ENCODE measurements at places on chromosomes 3 and 15.

GRCh38 chr15:65375871-65376607, 1.8 kb downstream of the IGDCC3 start:
- no peak for DNase-seq

GRCh38 chr3:129606636-129607390, at the start of gene PLXND1:
PLXND1 (minus strand) TSS chr3:129606676; CDS start chr3:129606639, 37 bp downstream.
- peak; percentile 64 for DNase-seq

DNA sequence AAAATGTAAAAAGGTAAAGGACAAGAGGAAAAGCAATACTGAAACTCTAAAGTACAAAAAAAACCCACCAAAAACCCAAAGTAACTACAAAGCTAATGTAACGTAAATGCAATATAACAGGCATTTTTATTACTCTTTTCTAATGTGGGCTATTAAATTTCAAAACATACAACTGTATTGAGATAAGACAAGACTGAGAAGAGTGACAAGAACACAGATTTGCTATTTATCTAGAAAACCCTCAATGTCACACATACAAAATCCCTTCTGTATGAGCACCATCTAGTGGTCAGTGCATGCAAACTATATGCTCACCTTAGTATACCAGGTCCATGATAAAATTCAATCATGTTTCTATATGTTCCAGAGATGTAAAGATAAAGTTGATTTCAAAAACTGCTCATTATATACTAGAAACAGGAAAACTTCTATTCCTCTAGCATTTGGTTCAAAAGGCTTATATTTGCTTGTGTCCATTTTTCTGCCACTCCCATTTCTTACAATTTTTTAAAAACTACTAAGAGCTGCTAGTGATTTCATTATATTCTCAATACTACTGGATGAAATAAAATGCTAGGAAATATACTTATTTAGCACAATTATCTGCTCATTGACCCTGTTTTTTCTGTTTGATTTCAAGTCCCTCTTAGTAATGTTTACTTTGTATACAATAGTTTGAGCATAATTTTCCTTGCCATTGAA, 111.4 kb downstream of the DLG1 start:
- DNase-seq, result peak; percentile 61

DNA sequence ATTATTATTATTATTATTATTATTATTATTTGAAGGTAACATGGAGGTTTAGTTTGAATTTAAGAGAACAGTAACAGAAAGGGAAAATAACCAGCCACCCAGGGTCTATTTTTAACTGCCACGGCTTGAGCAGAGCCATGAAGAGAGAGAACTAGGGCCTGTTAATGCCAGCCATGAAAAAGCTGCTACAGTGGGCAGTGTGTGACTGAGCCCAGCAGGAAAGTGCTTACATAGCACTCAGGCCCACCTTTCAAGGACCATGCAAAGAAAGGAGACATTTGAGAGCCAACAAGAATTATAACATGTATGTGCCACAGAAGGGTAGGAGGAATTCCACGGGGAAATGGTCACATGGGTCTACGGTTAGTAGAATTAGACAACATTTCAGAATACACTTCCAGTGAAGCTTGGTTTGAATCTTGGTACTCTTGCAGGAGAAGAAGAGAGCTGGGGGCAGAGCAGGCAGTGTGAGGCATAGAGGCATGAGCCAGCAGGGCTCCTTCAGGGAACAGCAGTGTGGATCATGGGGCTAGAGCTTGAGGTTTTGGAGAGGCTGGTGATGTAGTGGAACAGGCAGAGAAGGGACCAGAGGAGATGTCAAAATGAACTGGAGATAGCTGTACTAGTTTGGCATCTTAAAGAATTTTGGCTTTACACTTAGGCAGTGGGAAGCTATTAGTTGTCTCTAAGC, 140.7 kb downstream of the CMSS1 start:
- DNase-seq, result no peak

- no peak for DNase-seq
These were observed 257.3 kb downstream of the ABHD5 start for GRCh38 chr3:43948013-43948412.

GRCh38 chr3:23950293-23950692, 5.2 kb downstream of the NR1D2 start:
- no peak for DNase-seq

- DNase-seq, result no peak
These were observed 307.6 kb downstream of the RYR3 start for GRCh38 chr15:33618350-33618749.

DNA sequence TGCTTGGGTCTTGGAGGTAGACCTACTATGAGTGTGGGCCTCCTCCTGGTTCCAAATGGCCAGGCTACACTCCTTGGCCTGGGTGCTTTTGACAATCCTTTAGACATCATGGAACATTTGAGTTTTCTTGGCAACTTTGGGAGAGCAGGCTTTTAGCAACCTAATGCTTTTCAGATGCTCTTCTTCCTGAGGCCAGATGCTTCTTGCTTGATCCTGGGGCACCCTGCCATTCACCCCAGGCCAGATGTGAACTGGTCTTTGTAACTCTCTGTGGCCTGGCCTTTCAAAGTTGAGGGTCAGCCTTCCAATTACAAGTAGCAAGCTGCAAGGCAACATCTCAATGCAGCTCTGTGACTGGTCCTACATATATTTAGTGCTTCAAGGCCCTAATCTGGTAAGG, 40.5 kb downstream of the RTP1 start:
- no peak for DNase-seq

Measured in CD4-positive, alpha-beta T cell treated with Interleukin-12 subunit alpha and Interleukin-12 subunit beta, for 1 hour (primary cell).